NCI-H1694 treated with DMSO at 0.1 percent for 48 hours (cell line): ENCODE measurements at places on chromosomes 1 and 21.
A peak's percentile ranks its signal among the peaks of the same experiment; 100 is the strongest.

- DNase-seq, result no peak
Measured at GRCh38 chr1:44336668-44337067, 18.4 kb downstream of the ERI3 start.

- no peak for DNase-seq
Measured at GRCh38 chr1:97721221-97721620, 199.6 kb downstream of the DPYD start.

DNA sequence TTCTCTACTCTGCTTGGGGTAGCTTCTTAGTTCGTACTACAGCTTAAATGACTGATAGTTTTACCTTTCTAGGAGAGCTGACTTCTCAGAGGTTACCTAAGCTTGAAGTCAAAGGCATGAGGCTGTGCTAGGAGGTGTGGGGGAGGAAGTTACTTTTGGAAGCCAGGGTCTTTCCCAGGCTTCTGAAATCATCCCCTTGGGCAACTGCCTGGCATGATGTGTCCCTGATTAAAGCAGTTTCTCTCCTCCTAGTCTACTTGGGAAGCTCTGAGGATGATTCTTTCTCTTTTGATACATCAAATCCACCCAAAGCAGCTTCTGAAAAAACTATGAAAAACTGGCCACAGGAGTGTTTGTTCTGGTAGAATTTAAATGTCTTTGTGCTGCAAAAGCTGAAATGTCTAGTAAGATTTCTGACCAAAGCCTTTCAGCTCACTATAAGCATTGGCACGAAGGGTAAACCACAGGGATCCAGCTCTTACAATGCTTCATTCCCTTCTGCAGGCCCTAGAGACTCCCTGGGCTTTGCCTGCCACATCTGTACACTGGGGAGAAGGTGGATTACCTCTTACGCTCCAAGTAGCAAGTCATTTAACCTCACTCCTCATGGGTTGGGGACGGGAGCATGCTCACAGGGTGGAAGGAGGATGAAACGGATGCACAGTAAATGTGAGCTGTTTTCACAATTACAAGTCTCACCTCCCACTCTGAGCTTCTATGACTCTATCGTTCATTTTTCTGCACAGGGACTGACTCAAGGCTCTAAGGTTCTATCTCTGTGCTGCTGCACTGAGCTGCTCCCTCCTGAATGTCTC lies 59.6 kb downstream of the RUNX1 start:
- DNase-seq, result no peak

DNA sequence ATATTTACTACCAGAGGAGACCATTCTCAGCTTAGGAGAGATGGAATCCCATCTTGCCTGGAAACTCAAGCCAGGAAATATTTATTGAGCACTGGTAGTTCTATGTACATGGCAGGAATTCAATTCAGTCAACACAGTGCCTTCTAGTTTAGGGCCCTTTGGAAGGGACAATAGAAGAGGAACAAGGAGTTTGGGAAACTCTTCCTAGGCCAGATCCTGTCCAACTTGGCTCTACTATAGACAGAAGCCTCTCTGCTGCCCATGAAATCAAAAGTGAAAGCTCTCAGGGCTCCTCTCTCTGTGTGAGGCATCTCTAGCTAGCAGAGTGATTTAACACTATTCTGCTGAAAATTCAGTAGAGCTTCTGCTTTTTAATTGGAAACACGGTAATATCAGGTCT lies 244.6 kb upstream of the MAP1LC3C start:
- DNase-seq, result peak; percentile 85

- no peak for DNase-seq
Measured at GRCh38 chr1:63638471-63638870, 45.3 kb downstream of the PGM1 start.

DNA sequence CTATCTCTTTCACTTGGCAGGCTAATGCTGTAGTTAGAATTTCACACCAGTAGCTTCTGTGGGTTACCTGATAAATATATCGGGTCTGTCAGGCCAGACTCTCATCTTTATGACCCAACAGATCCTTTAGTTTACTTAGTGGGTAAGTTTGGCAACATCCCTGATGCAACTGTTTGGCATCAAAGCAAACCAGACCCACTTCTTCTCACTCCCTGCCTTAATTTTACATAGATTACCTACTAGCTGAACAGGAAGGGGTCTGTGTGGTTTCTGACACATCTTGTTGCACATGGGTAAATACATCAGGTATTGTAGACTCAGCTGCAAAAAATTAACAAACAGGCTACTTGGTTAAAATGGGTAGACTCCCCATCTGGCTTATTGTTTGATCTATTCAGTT lies 3.2 kb upstream of the GUK1 start:
- DNase-seq, result no peak

- DNase-seq, result no peak
Measured at GRCh38 chr21:33566514-33566913, 22.0 kb downstream of the DONSON start.

DNA sequence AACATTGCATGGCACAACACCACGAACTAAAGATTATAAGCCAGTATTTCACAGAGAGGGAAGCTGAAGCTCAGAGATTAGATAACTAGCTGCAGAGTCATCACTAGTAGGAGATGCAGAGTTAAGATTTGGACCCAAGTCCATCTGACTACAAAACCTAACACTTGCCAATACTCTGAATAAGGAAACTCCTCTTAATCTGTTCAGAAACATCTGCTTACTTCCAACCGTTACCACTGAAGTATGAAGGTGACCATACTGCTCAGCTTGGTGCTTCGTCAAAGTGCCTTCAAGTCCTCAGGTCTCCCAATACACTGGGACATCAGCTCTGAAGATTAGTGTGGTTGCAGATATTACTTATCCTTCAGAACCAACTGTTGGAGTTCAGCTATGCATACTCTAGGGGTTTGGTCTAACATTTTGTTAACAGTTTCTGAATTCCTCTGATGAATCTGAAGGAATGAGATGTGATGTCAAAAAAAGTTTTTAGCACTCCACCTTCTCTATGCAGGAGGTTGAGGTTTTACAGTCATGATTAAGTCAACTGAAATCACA lies 179.6 kb downstream of the TPR start:
- DNase-seq, result no peak

DNA sequence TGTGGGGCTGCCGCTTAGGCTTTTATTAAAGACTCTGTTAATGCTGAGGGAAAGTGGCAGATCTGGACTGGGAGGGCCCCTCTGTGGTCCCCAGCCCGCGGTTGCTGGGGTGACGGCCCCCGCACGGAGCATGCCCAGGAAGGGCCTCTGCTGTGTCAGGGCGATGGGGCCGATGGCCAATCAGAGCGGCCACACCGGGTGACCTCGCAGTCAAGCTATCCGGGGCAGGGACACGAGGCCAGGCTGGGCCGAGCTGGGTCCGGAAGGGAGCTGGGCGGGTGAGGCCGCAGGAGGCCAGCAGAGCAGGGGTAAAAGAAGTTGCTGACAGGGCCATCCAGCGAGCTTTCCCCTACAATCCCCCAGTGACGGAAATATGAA lies 145.1 kb downstream of the CASZ1 start:
- no peak for DNase-seq

DNA sequence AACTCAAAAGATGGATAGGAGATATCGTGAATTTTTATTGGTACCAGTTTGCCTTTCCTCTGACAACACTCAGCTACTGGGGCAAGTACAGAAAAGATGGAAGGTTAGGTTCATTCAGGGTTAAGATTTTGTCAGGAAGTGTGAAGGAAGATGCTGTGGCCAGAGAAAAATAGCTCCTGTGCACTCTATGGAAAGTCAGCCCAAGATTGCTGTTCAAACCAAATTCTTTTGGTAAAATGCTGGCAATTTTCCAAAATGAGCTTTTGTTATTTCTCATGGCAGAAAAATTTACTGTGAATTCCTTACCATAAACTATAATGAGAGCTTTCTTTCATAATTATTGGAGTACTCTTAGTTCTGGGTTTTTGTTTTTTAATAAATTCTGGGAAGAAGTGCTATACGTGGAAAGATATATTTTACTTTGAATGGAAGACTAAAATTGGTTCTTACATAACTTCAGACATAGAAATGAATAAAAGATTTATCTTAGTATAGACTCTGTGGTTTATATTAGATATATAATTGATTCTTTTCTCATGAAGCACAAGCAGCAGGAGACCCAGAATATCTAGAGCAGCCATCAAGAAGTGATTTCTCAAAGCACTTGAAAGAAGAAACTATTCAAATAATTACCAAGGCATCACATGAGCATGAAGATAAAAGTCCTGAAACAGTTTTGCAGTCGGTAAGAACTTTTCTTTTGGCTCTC lies 112.2 kb downstream of the USP25 start:
- no peak for DNase-seq

- DNase-seq, result no peak
Measured at GRCh38 chr1:173758110-173758509, 43.3 kb downstream of the KLHL20 start.

DNA sequence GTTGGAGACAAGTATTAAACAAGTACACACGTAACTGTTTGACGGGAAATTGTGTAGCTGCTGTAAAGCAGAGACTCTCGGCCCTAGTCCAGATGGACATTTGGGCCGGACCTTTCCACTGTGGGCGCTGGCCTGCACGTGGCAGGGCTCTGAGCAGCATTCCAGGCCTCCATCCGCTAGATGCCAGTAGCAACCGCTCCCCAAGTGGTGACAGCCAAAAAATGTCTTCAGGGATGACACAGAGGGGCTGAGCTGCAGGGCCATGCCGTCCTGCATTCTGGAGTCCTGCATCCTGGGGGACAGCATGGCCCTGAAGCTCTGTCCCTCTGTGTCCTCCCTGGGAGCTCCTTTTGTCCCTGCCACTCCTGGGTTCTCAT lies 24.8 kb downstream of the A3GALT2 start:
- no peak for DNase-seq

- DNase-seq, result peak; percentile 26
Measured at GRCh38 chr1:242017580-242018233, 18.8 kb upstream of the MAP1LC3C start.
